ENCODE measurements at places on chromosomes 11 and 22.

GRCh38 chr11:30861064-30861463, 274.9 kb upstream of the MPPED2 start:
- no peak for DNase-seq

DNA sequence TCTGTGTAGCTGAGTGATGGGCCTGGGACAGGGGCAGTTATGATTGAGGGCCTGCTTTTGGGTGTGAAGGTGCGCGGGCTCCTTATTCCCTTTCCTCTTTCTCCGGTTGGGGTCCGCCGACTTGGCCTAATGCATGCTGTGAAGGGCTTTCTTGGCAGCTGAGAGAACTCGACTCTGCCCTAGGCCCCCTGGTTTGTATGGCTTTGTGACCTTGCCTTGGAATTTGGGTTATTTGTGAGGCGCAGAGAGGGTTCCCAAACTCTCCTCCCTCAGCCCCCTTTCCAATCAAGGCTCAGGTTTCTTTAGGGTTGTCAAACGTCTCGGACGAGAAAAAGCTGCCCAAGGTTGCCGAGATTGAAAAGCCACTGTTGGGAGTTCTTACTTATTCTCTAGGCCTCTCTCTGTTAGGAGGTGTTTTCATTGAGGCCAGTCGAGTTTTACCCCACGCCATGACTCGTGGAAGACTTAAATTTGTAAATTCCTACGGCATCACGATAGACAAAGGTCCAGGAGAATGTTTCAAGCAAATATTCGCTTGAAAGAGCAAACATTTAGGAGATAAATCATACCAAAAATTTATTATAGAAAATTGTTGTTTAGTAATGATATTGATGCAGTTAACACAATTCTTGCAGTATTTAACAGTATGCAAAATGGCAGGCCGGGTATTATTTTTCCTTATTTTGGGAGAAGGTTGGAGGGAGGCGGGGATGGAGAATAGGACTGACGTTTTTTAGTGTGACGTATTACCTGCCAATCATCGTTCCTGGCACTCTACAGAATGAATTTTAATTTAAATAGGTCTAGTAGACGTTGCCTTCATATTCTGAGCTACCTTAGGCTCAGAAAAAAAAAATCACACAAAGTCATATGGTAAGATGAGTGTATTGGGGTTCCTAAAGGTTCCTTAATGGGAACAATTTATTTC, 689 bp downstream of the PDHX start:
- DNase-seq, result peak; percentile 16

DNA sequence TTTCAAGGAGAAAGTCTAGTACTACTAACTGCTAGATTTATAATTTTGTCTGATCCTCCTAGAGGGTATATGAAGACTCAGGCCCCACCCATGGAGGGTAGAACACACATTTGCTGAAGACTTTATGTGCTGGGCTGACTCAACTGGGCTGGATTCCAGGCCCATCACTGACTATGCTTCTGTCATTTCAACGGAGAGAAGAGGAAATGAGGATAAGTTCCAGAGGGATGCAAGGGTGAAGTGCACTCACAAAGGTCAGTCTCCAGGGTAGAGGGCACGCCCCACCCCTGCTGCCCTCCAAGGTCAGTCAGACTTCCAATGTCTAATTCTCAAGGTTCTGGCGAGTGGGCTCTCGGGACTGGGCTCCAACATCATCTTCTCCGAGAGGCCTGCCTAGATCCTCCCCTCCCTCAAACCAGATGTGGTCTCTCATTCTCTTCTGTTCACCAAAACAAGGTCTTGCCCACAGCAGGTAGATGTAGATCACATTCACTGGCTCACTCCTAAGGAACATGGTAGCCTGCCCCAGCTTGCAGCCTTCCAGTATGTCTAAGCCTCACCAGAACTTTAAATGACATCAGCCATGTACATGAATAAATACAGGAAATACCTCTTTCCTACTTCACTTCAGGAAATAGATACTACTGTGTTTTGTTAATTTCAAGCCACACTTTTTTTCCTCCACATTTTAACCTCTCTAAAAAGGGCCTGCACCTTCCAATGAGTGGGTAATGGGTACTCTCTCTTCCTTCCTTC, 7.3 kb upstream of the C11orf86 start:
- peak; percentile 89 for DNase-seq

- DNase-seq, result no peak
Measured at GRCh38 chr11:113627297-113627696, 78.8 kb downstream of the TMPRSS5 start.

DNA sequence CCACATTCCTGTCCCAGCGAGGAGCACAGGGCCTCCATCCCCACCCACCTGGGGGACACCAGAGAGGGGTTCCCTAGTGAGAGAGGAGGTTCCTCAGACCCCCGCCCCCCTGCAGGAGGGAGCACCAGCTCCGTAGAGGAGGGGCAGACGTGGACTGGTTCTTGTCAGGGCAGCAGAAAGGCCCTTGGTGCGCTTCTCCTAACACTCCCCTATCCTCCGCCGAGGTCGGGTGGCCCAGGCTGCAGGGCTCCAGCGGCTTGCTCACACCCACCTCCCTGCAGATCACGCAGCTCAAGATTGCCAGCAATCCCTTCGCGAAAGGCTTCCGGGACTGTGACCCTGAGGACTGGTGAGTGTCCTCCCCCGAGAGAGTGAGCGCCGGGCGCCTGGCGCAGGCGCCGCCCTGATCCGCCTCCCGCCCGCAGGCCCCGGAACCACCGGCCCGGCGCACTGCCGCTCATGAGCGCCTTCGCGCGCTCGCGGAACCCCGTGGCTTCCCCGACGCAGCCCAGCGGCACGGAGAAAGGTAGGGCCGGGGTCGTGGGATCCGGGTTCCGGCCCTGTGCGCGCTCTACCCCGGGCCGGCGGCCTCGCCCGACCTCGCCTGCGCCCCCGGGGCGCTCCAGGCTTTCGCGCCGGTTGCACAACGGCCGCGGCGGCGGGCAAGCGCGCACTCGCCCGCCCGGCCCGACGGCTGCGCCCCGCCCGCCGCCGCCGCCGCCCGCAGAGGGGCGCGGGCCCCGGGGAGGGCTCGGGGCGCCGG, 5.1 kb downstream of the TBX1 start:
- DNase-seq, result no peak

- no peak for DNase-seq
Measured at GRCh38 chr11:121656328-121657090, 203.7 kb upstream of the SORL1-AS1 start.

- peak; percentile 71 for DNase-seq
Measured at GRCh38 chr11:20056950-20057943, 103.0 kb downstream of the DBX1 start.

- no peak for DNase-seq
Measured at GRCh38 chr11:98565311-98565710, 455.4 kb upstream of the CNTN5 start.

DNA sequence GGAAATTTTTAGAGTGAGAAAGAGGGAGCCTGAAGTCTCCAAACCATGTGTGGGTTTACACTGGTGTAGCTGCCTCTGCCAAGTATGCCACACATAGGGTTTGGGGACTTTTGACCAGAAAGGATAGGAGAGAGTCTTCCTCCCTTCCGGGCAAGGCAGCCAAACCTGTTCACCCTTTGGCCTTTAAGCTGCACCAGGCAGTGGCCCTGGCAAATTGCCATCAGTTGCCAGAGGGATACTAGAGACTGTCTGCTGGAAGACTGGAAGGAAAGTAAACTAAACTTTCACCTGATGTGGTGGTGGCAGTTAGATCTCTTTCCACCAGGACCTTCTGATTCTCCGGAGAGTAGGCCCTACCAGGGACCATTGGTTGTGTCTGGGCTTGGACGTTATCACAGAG, 1263.2 kb downstream of the FAM181B start:
- DNase-seq, result no peak

- DNase-seq, result no peak
Measured at GRCh38 chr11:122847466-122847865, 9.2 kb downstream of the CRTAM start.

- no peak for DNase-seq
Measured at GRCh38 chr11:43919852-43920597, 22.4 kb upstream of the C11orf96 start.

DNA sequence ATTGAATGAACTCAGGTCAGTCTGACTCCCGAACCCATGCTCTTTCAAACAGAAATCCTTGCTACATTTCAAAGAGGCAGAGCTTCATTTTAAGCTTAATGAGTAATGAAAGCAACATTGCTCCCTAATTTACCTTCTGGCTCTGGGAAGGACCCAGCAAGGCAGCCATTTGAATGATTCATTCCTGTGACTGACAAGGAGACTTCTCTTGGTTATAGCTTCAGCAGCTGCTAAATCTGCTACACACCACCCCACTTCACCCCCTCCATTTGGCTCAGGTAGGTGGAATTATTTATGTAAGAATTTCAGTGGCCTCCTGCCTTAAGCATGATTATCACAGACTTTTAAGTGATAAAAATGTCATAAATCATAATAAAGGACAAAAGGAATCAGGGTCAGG, 117.7 kb downstream of the KCNC1 start:
- DNase-seq, result no peak

DNA sequence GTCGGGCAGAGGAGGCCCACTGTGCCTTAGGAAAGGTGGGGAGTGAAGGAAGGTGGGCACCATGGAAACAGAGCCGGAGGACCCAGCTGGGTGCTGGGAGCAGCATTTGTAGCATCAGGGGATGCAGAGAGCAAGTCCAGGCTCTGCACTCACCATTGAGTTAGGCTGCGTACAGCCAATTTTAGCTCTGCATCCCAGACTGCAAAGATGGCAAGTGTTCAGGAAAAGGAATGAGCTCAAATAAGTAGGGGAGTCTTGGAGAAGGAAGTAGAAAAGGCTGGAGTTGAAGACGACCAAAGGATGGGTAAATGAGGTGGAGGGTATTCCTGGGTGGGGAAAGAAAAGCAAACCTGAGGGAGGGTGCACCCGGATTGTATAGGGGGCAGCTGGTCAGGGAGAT, 31.6 kb upstream of the ETS1 start:
- DNase-seq, result no peak

DNA sequence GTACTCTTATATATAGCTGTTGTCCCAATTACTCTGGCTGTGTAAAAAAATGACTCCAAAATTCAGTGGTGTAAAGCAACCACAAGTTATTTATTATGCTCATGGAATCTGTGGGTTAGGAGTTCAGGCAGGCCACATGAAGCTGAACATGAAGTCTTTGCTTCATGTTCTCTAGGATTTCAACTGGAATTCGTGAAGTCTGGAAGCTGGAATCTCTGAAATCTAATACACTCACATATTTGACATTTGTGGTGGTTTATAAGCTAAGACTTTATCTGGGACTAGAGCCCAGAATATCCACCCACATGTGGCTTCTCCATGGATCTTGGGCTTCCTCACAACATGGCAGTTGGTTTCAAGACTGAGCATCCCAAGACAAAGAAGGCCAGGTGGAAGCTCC, 430.6 kb downstream of the MIAT start:
- peak; percentile 75 for DNase-seq

GRCh38 chr22:46007003-46007847, 30.3 kb upstream of the WNT7B start:
- peak; percentile 74 for DNase-seq

DNA sequence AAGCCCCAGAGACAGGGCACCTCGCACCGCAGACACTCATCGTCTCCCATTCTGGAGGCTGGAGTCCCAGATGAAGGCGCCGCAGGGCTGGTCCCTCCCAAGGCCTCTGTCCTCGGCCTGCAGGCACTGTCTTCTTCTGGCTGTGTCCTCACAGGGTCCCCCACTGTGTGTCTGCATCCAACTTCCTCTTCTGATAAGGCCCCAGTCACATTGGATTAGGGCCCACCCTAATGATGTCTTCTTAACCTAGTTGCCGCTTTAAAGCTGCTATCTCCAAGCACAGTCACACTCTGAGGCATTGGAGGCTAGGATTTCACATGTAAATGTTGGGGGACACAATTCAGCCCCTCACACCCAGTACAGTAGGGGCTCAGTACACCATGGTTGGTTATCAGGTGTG, 48.9 kb downstream of the DHCR7 start:
- DNase-seq, result no peak

DNA sequence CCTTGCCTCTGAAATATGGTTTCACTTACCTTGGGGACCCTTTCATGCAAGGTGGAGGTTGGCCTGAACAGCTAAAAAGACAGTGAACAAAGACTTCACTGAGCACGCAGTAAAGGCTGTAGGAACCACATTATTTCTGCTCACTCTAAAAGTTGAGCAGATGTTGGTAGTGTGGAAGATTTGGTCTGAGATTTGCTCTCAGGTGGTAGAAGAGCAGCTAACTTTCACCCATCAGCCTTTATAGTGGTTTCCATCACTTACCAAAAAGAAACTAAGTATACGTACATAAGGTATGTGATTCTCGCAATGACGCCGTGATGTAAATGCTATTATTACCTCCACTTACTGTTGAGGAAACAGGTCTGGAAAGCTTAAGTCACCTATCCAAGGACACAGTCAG, 47.3 kb downstream of the PRR5L start:
- no peak for DNase-seq

DNA sequence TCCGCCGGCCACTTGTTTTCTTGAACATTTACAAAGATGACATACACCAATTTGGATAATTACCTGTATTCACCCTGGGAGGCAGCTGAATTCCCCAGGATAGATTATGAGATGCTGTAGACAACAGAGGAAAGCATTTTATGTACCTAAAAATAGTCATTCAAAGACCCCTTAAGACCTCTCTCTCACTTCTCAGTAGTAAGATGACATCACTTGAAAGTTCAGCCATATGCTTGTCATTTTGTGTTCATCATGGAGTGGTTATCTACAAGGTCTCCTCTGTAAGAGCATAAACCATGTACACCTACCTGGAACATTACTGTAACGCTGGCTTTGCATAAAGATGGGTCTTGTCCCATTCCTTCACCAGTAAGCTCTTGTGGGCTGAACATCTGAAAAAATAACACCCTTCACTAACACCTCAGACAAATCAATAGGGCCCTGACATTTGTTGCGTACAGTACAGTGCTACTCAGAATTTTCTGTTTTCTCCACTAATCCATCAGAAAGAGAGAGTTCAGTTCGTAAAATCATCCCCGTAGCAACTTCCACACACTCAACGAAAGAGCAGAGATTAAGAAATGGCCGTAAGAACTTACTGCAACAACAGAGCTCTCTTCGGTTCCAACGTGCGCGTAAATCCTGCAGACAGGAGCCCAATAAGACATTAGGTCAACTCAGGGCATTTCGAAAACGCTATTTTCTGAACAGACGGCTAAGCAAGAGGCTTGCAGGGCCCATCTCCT, 15.6 kb upstream of the WDR74 start:
- DNase-seq, result no peak

- no peak for DNase-seq
Measured at GRCh38 chr11:32430568-32431381, 4.6 kb downstream of the WT1 start.

DNA sequence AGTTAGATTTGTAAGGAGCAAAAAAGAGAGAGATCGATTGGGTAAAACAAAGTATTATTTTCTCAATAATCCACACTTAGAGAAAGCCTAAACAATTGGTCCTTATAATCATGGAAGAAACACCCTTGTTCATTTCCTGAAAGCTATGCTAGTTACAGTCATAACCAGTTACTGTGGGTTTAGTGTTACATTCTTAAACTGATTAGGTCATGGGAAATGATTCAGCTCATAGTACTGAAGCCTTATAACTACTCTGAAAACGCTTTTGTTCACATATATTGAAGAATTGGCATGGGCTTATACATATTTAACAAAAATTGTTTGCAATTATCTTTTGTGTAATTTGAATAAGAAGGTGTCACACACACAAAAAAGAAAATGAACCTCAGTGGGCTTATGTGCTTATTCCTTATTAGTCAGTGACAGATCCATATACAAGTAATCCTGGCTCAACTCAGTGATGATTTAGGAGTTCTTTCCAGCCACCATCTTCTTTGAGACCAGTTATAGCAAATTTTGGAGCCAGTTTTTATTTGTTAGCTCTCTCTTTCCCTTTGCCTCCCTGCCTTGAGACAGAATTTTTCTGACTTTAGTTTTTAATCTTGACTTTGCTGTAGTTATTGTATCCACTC, 198.5 kb upstream of the CTSC start:
- peak; percentile 94 for DNase-seq

- DNase-seq, result no peak
Measured at GRCh38 chr22:29165321-29166060, 40.2 kb upstream of the EMID1 start.
